ENCODE measurements at places on chromosomes 2 and 18.

DNA sequence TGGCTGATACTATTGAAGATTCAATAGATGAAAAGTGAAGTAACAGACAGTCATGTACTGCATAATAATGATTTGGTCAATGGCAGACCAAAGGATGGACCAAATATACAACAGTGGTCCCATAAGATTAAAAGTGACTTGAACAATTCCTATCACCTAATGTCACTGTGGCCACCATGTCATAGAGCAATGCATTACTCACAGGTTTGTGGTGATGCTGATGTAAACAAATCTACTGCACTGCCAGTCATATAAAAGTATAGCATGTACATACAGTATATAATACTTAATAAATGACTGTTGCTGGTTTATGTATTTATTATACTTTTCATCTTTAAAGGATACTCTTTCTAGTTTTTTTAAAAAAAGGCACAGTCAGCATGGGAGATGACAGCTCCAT lies 99.9 kb downstream of the USP34 start:
- DNase-seq, result no peak

GRCh38 chr2:105496271-105496670 lies 97.4 kb upstream of the FHL2 start:
- DNase-seq, result no peak

GRCh38 chr2:143615562-143615961 lies 486.3 kb downstream of the ARHGAP15 start:
- no peak for DNase-seq

- peak; percentile 38 for DNase-seq
These were observed 266.5 kb downstream of the HRH4 start for GRCh38 chr18:24726727-24727492.

DNA sequence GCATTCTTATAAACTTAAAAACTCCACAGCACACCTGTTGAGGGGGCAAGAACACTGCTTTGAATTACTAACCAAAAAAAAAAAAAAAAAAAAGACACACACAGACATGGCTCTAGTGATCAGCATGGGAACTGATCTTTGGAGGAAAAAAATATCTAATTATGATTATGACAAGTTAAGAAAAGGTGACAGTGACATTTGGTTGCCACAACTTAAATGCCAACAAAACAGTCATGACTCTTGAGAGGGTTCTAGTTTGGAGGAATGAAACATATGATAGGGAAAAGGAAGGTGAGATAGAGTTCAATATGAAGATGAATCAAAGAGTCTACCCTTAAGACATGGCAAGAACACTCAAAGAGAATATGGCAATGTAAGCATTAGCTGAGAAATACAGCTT lies 20.6 kb downstream of the USP37 start:
- DNase-seq, result no peak

GRCh38 chr2:128311755-128312341 lies 6.8 kb downstream of the HS6ST1 start:
- DNase-seq, result peak; percentile 7

DNA sequence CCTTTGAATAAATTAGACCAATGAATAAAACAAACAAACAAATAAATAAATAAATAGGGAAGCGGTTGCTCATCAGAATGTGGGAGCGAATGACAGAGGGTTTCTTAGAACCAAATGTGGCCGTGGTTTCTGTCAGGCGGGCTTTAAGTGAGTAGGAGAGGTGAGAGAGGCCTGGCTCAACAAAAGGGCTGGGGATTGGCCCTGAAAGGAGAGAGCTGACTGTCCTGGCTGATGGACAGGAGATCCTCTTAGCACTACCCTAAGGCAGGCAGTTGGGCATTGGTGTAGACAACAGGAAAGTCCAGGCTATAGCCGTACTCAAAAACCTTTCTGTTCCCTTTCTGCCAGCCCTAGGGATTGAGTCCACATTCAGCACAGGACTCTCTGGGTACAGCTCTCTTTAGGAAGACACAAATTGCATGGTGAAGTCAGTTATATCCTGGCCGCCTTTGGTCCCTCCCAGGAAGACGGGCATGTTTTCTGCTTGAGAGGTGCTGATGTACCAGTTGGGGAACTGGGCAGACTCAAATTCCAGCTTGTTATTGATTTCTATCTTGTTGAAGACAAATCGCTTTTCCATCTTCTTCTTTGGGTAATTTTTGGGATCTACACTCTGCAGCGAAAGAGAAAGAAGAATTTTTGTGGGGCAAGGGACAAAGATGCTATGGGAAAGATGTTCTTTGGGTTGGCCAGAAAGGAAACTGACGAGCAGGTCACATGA lies 6.5 kb downstream of the IL1B start:
- no peak for DNase-seq

DNA sequence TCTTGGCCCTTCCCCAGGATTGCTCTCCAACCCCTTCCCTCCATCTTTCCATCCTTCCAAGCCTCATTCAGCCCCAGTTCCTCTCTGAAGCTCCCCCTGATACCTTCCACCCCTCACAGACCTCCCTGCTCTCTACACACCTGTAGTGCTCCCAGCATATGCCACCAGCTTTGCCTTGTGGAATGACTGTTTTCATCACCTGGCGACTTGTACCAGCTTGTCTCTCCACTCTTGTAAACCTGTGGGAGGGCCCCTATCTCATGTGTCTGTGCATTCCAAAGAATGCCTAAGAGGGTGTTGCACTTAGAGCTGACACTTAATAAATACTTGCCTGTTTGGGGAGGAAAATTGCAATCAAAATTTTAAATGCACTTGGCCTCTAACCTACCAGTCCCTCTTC lies 198.7 kb downstream of the BCL11A start:
- DNase-seq, result no peak

DNA sequence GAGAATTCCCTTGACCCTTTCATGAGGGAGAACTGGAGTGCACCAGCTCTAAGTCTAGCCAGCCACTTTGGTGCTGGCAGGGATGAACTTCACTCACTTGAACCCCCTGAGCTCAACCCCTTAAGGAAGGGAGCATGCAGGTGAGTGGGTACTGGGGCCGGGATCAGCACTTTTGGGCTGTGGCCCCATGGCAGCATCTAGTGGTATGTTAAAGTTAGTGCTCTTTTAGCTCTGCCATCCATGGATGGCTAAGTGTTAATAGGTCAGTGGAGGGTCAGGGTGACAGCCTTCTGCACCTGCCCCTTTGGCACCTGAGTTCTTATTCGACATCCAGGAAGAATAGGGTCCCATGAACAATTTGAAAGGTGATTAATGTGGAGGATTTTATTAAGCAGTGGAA lies 689.0 kb upstream of the FSHR start:
- no peak for DNase-seq

- DNase-seq, result no peak
These were observed 1.8 kb upstream of the RNF149 start for GRCh38 chr2:101310090-101310833.

DNA sequence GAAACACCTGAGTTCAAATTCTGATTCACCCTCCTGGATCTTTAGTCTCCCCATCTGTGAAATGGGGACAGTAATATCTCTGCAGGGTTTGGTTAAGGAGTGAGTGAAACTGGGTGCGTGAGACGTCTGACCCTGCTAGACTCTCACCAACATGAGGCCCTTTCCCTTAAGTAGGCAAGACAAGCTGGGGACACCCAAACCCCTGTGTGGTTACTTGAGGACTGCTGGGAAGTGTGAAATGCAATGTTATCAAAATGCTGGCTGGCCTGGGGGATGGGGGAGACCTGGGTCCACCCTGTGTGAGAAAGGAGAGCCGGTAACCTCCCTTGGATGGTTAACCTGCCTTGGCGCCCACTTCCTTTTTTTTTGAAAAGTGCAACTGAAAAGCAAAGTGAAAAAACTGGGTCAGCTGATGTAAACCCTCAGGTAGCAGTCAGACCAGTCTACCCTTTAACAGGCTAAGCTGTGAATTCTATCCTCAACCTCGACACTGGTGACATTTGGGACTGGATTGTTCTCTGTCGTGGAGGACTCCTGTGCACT lies 82.3 kb downstream of the INPP5D start:
- DNase-seq, result no peak

DNA sequence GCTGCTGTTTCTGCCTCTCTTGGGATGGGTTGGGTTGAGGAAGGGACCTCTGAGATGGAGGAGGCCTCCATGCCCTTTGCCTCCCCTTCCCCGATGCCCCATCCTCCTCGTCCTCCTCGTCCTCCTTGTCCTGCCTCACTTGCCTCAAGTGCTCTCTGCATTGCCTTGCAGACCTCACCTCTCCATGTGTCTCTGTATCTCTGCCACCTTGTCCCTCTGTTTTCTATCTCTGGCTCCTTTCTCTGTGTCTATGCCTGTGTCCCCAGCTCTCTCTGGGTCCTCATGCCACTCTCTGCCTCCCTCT lies 87.5 kb downstream of the MCFD2 start:
- DNase-seq, result no peak

DNA sequence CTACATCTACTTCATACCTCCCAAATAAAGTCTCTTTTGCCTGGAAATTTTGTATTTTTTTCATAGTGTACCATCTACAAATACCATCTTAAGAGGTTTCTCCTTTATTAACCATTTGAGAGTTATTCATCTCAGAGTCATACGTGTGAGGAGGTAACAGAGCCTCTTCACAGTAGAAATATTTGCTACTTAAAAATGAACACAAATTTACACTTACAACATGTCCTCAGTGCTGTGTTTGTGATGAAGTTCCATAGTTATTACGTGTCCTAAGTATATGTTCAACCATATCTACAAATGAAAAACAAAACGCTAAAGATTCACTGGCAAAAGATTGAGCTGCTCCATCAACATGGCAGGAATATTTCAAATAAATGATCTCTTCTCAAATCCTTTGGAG lies 48.5 kb upstream of the HNRNPA3 start:
- no peak for DNase-seq

GRCh38 chr18:12842459-12843380 lies 41.3 kb downstream of the PTPN2 start:
- no peak for DNase-seq

DNA sequence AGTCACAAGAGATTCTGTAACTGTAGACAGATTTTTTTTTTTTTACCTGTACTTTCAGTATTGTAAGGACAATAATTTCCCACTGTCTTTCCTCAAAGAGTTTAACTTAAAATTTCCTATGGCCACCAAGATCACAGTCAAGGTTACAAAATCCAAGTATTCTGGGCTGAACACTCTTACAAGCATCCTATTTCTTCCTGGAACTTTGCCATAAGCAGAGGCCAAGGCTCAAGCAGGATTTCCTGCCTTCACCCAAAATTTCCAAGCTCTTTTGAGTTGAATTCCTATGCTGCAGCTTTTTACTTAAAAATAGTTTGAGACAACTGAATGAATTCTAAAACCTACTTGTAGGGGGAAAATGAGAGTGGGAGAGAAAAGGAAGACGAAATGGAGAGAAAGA lies 299.4 kb downstream of the ZNF516 start:
- DNase-seq, result no peak

DNA sequence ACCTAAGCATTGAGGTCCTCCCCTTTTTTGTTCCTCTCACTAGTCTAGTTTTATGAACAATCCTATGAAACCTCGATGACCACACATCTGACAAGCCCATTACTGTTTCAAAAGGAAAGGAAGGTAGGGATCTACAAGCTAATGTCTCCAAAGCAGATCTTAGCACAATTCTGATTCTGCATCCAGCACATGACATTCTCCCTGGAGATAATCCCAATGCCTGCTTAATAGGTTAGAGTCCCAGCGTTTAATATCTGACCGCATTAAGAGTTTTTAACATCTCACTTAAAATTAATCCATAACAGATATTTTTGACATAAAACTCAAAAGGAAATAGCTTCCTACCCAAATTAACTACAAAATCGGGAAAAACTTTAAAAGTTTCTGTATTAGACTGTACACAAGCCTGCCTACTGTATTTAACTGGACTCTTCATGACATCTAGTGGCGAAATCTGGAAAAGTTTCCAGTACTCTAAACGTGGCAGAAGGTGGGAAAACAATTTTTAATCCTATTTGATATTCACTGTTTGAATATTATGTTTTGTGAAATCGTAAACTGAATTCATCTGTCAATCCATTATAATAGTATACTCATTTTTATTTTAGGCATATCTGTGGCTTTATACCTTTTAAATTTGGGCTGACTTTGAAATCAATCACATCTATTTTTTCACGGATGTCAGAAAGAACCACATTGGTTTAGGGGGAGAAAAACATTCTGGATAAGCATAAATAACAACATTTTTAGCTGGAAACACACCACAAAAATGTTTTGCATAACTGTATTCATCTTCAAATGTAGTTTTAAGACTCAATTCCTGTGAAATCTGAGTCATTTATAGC lies 62.4 kb downstream of the TXNL1 start:
- DNase-seq, result no peak

GRCh38 chr18:3103576-3103975 lies 90.6 kb upstream of the LPIN2 start:
- DNase-seq, result no peak

DNA sequence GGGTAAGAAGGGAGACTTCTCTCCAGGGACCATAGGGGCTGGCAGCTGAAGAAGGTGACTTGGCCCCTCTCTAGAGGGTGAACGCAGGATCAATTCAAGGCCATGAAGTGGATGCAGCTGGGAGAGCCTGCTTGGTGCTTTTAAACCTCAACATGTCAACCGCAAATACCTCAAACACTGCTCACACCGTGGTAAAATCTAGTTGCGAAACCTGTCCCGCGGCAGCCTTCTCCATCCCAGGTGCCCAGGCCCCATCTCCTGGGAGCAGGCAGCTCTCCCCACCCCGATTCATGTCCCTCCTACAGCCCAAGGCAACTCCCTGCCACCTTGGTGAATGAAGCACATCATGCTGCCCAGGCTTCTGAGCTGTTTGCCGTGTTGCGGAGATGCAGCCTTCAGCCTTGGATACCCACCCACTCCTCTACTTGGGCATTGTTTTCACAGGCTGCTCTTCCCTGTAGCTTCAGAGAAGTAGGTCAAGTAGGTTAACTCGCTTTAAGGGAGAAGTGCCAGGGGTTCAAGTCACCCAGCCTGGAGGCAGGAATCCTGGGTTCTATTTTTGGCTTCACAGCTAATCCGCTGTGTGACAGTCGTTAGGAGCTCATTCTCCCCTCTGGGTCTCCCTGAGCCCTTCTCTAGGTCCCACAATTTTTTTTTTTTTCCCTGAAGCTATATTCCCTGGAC lies 6.2 kb upstream of the EFR3B start:
- no peak for DNase-seq

DNA sequence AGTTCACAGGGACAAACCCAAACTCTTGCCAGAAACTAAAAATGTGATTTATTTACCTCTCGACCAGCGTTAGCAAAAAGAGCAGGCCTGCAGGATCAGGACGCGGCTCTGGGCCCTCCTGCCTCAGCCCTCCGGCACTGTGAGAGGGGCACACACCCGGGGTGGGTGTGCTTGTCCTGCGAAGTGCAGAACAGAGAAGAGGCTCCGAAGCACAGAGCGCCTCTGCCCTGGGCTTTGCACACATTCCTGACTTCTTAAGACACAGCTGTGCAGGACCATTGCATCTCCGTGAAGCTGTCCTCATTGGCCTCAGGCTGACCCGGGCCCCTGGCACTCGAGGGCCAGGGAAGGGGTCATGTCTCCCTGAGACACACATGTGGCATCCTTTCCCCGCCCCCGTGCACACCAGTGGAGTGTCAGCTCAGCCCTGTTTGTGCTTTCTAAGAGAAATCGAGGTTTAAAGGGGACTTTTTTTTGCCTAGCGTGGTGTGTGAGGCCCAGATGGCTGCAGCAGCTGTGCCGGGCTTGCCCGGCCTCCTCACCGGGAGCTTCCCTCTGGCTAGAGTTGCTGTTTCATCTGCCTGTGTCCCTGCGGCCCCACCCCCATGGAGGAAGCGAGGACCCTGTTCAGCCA lies 9.9 kb upstream of the NFATC1 start:
- DNase-seq, result no peak
